HuH-7 (cell line): ENCODE measurements at places on chromosomes 4 and X.
A peak's percentile ranks its signal among the peaks of the same experiment; 100 is the strongest.

DNA sequence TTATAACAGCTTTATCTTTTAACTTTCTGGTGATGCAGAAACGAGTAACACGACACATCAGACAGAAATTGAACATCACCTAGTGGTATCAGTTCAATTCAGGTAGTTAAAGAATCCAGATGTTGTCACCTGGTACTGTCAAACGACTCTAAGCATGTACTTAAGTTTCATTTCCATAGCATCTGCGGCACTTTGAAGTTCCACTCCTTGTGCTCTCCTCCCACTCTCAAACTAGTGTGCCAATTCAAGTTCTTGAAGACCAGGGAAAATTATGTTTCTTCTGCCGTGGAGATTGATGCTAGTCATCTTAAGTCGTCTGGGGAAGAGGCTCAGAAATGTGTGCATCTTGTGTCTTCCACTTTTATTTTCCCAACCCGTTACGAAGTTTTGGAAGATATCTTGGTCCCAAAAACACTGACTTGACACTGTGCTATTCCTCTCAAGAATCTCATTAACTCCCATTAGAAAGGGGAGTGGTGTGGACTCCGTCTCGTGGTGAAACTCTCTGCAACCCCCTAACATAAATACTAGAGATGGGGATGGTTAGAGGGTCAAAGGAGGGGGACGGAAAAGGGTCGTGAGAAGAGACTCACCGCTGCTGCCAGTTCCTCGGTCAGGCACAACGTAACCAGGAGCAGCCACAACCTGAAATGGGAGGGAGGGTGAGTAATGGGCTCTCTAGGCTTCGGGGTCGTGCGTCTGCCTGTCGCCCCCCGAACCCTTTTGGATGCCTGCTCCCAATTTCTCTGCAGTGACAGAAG, 693 bp downstream of the COL4A6 start:
- no peak for DNase-seq

GRCh38 chr4:174061026-174061425, 222.4 kb downstream of the FBXO8 start:
- no peak for DNase-seq

- no peak for DNase-seq
Measured at GRCh38 chr4:101175896-101176676, 171.2 kb downstream of the PPP3CA start.

DNA sequence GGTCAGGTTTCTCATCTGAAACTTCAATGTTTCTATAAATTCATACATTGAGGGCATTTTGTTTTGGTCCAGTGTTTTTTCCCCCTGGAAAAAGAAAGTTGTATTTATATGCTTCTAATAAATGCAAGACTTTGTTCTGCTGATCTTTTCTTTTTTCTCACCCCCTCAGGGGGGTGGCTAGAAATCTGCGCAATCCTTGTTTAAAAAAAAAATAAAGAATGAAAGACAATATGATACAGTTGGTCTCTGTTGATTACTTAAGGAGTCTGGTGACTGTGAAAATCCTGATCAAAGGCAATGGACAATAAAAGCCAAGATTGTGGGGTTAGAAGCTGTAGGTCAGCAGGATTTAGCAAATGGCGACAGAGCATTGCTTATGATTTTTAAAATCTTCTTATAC, 180.5 kb downstream of the KIT start:
- DNase-seq, result no peak

- no peak for DNase-seq
Measured at GRCh38 chrX:6810776-6811175, 275.9 kb upstream of the VCX3A start.

GRCh38 chr4:176789955-176790354, 2.8 kb downstream of the VEGFC start:
- peak; percentile 61 for DNase-seq

DNA sequence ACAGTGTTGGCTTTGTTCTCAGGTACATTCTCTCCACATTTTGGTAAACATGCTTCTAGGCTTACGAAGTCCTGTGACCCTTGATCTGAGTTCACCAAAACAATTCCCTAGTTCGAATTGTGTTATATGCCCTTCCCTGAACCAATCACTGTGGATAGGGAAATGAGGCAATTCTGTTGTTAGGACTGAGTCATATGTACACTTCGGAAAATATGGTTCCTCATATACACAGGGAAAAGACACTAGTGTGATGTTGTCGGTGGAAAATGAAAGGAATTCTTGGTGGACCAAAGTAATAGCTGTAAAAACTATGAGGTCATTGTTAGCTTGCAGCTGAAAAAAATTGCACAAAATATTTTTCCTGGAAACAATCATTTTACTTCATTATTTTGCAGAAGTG, 46.6 kb upstream of the MAGEC2 start:
- DNase-seq, result no peak

DNA sequence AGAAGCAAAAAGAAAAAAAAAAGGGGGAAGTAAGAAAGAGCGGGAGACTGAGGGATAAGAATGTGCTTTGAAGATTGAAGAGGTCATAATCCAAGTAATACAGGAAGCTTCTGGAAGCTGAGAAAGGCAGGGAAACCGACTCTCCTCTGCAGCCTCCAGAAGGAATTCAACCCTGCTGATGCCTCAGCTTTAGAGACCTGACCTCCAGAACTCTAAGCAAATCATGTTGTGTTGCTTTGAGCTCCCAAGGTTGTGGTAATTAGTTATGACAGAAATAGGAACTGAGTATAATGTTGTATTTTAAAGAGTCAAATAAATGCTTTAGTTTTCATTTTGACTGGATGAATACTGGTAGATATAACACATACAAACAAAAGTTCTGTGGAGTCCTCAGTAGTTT, 48.0 kb upstream of the FAT1 start:
- DNase-seq, result no peak

- DNase-seq, result no peak
Measured at GRCh38 chr4:27716693-27717430, 856.2 kb downstream of the STIM2 start.

DNA sequence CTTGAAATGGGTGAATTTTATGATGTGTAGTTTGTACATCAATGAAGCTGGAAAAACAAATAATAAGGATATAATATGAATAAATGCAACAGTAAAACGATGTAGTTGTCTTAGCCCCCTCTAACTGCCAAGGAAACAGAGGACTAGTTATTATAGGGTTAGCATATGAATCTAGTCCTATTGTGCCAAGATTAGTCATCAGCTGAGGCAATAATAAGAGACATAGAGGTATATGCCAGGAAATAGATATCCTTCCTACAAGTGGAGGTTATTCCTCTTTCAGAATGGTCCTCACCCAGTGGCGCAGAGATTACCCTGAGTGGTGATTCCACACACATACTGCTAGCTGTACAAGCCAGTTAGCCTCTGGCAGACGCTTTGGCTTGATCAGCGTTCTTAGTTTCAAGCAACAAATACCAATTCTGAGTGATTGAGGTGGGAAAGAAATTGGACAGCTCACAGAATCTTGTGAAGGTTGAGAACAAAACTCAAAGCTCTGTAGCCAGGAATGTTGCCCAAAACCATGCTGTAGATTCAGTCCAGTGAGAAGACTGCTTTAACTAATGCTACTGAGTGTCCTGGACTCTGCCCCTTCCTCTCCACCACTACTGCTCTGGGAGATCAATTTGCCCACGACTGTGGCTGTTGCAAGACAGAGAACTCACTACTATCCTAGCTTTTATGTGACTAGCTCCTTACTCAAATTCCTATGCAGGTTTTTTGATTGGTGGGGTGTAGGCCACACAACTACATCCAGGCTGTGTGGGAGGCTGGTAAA, 27.0 kb upstream of the ZNF280C start:
- DNase-seq, result peak; percentile 15

- no peak for DNase-seq
Measured at GRCh38 chrX:20227116-20227515, 39.6 kb downstream of the RPS6KA3 start.

GRCh38 chr4:6740347-6740746, 24.4 kb downstream of the BLOC1S4 start:
- DNase-seq, result no peak

DNA sequence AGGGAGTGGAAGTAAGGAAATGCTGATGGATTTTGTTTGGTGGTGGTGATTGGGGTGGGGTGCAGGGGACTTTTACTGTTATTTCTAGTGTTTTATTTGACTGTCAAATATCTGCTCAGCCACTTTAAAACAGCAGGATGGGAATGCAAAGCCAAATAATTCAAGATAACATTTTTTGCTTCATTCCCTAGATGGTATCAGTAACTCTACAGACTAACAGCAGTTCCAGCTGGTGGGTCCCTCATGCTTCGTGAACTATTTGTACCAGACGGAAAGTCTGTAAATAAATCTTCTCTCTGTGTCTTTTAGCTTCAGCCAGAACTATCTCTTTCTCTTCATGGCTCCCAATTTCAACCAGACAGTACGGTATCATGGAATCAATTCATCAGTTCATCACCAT, 27.5 kb downstream of the GPR143 start:
- no peak for DNase-seq

DNA sequence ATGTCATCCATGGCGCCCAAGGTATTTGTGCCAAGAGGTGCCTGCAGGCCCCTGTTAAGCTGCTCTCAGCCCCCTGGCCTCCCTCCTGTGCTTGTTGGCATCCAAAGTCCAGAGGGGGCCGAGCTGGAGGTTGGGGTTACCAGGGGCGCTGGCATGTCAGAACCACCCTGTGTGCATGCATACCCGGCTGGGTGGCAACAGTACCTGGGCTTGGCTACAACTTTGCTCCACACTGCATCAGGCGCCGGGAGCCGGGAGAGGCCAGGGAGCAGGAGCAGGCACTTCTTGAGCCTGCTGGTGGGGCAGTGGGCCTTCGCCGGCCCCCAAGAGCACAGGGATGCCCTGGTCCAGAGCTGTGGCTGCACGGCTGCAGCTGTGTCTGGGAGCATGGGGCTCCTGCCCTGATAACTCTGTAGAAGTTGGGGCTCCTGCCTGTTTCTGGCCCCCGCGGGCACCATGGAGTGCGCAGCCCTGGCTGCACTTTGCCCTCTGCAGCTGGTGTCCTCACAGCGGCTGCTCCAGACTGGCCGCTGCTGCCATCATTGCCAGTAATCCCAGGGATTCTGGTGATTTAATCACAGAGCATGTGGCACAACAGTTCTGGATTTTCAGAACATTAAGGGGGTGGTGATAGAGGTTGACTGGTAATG, 130.3 kb downstream of the ARHGAP10 start:
- DNase-seq, result no peak

DNA sequence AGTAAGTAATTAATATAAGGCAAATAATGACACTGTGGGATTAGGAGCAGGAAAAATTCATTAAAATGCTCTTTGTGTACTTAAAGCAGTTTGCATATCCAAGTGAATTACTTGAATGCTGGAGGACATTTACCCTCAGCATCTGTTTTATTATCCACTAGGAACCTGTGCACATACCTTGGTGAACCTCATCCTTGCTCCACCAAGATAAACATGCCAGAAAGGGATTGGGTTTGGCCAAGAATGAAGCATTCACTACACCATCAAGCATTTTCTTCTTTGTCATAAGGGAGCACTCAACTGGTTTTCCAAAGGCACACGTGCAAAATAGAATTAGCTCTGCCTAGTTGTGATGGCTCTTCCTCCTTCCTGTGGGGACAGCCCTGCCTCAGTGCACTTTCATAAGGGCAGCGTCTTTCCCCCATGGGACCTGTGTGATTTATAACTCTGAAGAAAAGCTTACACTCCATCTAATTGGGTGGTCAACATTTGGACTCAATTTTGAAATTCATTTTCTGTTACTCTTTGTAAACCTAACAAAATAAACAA, 291.7 kb downstream of the USP46 start:
- no peak for DNase-seq

DNA sequence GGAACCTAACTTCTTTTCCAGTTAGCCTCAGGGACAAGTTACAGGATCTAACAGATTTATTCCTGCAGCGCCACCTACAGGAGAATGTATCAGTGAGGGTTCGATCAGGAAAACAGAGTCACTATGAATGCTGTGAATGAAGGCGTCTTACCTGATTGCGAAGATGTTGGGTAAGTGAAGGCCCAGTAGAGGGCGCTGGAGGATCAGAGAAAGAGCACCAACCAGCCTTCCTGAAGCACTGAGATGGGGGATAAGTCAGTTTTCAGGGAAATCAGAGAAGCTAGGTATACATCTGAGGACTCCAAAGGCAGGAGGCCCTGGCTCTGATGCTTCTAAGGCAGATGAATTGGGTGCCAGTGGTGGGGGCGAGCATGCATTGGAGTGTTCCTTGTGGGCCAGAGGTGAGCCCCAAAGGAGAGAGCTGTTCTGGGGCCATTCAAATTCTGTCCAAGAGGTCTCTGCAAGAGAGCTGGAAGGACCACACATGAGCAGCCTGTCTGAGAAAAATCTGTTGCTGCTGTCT, 169.9 kb upstream of the AADAT start:
- peak; percentile 59 for DNase-seq

GRCh38 chr4:2432991-2433530, 14.3 kb downstream of the CFAP99 start:
- DNase-seq, result no peak

DNA sequence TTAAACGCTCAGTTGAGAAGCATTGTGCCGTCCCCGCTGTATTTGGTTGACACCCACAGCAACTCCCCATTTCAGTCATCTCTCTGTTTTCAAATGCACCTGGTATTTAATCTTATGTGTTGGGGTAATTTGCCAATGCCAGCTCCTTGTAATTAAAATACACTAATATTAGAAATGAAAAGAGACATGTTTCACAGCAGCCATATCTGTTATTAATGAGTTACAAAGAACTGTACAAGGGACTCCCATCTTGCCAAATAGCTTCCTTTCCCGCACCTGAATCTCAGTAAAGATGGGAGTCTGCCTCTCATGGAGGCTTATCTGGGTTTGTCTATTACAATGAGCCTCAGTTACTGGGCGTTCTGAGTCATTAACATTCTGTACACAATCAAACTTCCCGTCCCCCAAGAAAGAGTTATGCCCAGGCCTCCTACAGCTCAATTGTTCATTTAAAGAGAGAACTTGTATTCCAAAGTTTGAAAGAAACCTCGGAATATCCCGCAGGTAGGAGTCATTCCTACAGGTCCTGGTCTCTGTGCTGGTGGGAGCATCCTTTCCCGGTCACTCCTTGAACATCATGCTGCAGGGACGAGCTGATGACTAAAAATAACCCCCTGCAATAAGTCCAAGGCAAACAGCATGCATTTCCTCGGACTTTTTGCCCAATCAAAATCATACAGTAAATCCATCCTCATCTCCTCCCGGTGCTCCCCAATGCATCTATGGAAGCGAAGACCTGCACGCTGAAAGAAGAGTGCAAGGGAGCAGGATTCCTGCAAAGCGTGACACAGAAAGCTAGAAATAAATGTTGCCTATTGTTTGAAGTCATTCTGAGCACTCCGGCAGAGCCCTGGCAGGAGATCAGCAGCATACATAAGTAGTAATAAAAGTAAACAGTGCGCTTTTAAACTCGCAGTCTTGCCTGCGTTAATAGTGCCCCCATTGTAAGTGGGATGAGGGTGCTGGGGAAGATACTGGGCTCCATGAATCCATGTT, 926 bp downstream of the NDP start:
- DNase-seq, result no peak

GRCh38 chr4:6991249-6991648, 51.9 kb upstream of the TADA2B start:
- no peak for DNase-seq

DNA sequence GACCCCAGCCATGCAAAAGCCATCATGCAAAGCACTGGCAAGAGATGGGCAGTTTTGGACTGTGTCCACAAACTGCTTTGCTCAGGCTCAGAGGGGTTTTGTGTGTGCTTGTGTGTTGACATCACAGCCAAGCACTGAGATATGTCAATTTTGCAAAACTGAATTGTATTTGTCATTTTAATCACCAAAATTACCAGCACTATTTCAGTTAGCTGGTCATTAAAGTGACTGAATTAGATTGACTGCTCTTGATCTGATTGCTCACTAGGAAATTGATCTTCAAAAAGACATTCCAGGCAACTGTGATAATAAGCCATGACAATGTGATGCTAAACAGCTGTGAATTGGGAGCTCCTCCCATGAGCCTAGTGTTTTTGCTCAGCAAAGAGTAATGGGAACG, 337.3 kb upstream of the GNPDA2 start:
- DNase-seq, result no peak
